ENCODE measurements at places on chromosomes 2 and 18.

- no peak for DNase-seq
Observed at GRCh38 chr2:210818473-210818872, 262.1 kb downstream of the CPS1 start.

DNA sequence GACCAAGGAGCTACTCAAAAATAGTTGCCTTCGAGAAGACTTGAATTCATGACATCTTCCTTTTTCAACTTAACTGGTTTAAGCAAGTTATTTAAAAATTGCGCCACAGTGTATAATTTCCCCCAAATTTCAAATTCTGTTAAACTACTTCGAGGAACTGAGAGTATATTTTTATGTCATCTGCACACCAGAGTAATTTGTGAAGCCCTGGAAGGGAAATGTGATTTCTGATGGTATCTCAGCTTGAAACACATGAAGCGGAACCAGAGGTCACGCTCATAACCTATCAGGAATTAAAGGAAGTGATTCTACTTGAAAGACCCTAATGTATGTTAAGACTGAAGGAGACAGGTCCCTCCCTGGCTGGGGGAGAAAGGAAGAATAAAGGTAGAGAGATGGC lies 33.9 kb upstream of the DARS1 start:
- DNase-seq = no peak

- DNase-seq = no peak
Observed at GRCh38 chr2:8403876-8404275, 278.0 kb upstream of the ID2 start.

DNA sequence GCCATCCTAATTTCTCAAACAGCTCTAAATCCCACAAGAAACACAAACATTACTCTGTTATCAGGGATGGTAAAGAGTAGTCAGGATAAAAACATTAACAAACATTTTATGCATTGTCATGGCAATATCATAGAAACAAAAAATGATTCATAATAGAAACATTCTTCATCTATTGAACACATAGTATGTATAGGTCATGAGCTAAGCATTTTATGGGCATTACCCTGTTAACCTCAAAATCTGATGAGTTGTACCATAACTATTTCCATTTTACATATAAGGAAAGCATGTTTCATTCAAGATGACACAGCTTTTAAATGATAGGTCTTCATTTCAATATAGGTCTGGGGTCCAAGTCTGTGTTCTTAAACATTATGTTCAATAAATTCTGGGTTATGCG lies 344.9 kb downstream of the RND3 start:
- no peak for DNase-seq

DNA sequence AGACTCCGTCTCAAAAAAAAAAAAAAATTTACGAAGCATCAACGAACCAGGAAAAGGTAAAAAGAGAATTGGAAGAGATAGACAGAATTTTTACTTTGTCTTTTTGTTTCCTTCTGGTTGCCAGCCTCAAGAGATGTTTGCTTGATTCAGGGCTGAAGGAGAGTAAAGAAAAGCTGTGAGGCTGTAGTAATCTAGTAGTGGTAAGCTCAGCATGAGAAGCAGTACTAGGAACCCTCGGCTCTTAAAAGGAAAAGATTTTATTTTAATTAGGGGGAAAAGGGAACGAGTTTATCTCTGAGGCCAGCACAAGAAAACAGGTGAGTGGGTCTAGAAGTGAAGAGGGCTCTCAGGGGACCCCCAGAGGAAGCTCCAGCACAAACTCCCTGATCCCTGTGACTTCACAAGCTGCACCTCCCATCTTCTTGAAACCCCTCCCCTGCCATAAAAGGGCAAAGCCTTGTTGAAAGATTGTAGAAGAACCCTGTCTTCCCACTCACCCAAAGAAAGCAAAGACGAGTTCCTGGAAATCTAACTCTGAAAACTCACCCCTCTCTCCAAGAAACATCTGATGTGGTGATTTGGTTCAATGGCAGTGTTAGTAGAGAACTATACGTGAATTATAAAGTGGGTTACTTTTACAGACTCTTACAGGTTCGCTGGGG lies 8.6 kb downstream of the RBMS1 start:
- peak; percentile 45 for DNase-seq

DNA sequence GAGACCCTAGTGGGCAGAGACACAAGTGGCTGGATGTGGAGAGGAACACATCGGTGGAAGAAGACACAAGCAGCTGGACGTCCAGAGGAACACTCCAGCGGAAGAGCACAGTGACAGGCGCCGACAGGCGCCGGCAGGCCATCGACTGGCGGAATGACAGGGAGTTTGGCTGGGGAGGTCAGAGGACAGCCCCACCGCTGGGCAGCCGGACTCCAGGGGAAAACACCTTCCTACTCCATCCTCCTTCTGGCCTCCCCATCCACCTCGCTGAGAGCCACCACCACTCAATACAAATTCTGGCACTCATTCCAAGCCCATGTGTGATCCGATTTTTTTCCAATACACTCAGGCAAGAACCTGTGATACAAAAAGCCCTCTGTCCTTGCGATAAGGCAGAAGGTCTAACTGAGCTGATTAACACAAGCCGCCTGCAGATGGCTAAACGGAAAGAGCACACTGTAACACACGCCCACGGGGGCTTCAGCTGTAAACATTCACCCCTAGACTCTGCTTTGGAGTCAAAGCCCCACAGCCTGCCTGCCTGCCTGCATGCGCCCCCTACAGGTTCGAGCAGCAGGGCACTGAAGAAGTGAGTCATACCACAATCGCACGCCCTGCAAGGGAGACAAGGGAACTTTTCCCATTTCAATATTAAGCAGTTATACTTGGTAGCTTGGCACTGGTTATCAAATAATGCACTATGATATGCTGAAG lies 50.2 kb upstream of the LRP1B start:
- peak; percentile 87 for DNase-seq

DNA sequence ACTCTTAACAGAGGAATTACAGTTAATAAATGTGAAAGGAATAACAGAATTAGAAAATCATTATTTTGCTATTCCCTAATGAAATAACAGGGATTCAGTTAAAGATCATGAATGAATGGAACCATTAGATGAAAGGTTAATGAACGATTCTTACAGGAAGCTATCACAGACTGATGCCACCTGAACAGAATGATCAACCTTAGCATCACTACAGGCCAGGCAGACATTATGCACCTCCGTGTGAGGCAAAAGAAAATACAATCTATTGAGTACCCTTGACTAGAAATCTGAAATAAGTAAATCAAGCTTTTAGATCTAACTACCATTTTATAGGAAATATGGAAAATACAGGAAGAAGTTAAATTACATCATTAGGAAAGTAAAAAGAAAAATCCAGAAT lies 10.4 kb downstream of the ROCK1 start:
- DNase-seq = no peak

- no peak for DNase-seq
Observed at GRCh38 chr2:189500456-189501160, 59.3 kb downstream of the WDR75 start.

DNA sequence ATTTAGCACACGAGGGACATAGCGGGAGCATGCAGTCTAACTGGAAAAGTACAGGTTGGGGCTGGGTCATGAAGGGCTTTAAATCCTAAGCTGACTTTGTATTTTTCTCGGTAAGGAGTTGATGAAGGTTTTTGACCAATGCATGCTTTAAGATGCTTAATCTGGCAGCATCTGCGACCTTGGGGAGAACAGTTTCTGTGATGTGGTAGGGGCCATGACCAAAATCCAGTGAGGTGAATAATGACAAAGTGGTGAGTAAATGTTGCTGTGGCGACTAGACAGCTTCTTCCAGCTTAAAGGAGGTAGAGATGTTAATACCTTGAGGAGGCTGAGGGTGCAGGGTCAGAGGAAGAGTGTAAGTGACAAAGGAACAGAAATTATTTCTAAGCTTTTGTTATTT lies 174.6 kb upstream of the ALPP start:
- DNase-seq = no peak

DNA sequence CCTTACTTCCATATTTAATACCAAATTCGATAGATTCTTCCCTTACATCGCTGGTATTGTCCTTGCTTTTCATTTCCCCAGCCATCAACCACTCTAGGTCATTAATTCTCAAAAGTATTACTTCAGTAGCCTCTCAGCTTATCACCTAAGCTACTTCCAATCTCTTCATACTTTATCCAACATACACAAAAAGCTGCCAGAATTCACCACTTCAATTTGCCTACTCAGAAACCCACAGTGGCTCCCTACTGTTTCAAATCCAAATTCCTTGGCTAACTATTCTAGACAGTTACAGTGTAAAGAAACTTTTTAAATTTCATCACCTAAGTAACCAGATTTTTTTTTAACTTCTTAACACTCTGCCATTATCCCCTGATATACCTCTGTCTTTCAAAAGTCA lies 4.7 kb downstream of the SLC25A12 start:
- no peak for DNase-seq

DNA sequence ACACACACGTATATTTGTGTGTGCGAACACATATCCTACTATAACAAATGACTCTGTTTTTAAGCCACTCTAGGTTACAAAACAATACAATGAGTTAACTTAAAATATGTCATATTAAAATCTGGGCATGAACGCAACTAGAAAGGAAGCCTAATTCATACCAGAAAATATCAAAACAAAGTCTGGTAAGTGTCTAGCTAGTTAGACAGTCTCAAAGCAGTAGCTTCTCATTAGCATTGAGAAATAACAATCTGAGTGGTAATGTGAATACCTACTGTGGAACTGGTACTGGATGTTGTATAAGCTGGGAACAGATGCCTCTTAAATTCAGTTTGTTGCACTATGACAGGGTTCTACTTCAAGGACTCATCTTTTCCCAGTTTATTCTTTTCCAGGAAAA lies 32.5 kb upstream of the WIPF1 start:
- no peak for DNase-seq

DNA sequence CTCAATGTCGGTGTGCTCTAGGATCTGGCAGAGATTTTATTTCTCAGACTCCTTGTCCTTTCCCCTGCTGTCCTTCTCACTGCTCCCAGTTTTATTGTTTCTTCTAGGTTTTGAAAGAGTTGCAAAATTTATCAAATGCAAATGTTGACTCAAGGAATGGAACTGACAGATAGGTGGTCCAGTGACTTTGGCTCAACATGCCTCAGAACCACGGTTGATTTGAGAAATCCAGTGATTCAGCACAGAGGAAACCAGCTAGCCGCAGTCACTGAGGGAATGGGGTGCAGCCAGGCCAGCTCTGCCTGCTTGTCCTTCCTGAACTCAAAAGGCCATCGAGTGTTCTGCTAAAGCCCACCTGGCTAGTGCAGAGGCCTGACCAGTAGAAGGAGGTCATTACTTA lies 125.7 kb upstream of the LYPD6 start:
- DNase-seq = no peak

DNA sequence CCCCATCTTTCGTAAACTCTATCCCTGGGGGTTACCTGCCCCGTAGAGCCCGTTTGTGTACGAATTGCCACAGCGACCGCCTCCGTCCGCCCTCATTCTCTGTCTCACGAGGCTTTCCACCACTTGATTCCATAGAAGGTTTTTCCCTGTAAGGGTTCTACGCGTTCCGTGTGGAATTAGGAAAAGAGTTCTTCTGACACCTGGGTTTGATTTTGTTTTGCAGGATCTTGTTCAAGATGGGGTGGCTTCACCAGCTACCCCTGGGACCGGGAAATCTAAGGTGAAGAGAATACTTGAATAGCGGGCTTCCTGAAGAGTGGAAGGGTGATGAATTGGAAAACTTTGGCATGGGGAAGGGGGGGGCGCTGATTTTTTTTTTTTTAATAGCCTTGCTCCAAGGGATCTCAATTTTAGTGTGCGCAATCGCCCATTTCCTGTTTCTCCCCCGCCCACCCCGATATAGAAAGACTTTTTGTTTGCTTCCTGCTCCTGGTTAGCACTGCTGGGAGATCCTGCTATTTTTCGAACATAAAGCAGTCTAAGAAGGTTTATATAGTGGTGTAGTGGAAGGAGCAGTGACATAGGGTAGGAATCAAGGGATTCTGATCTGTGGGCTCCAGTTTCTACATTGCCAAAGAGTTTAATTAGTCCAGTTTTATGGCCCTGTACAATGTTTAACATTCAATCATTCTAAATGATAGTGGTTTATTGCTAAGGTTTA lies 564 bp downstream of the GCC2 start:
- DNase-seq = peak; percentile 45

Data from GM23338 (cell line).